ENCODE measurements at places on chromosomes 2 and 18.

DNA sequence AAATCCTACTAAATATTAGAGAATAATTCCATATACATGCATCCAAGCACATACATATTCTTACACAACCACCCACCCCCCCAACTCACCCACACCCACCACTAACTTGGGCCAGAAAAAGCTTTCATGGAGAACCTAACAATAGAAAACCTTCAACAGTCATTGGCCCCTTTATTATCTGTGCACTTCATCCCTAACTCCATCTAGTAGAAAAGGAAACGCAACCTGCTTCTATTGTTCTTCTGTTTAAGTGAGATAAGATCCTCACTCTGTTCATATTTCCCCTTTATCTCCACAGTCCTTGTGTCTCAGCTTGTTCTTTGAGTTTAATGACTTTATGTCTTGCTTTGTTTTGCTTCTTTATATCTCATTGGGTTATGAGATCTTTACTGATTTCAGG, 1740.2 kb upstream of the CELF4 start:
- no peak for DNase-seq

- DNase-seq: no peak
Observed at GRCh38 chr18:36389027-36389426, 91.5 kb downstream of the FHOD3 start.

DNA sequence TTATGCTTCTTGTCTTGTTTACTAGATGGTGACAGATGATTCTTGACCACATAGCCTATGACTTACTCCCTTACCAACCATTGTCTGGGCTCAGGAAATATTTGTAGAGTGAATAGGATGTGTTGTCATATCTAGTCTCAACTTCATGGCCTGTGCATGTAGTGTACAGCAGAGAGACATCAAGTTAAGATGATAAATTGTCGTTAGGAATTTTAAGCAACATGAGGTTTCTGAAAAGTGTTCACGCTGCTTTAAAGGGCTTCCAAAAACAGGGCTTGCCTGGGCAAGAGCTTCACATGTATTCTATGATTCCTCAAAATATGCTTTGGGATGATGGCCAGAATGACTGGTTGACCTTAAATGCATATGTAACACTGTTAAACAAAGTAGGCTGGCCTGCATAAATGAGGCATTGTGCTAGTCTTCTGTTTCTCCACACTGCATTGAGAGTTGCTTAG, 424.0 kb downstream of the RND3 start:
- DNase-seq: no peak

- no peak for DNase-seq
Observed at GRCh38 chr2:60215386-60215901, 338.0 kb downstream of the BCL11A start.

DNA sequence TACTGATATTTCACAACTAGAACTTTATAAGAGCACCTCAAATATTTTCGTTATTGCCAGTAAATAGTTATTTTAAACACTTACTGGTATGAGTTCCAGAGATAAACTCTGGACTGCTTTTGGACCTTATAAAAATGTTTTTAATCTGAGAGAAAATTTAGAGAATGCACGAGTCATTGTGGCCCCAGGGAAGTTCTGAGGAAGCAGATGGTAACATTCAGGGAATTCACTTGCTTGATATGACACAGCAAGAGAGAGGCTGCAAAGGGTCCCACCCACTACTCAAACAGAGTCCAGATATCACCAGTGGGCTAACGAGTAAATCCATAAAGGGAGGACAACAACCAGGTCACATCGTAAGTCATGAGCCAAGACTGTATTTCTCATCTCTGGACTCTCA, 526.8 kb downstream of the TDRD15 start:
- no peak for DNase-seq

DNA sequence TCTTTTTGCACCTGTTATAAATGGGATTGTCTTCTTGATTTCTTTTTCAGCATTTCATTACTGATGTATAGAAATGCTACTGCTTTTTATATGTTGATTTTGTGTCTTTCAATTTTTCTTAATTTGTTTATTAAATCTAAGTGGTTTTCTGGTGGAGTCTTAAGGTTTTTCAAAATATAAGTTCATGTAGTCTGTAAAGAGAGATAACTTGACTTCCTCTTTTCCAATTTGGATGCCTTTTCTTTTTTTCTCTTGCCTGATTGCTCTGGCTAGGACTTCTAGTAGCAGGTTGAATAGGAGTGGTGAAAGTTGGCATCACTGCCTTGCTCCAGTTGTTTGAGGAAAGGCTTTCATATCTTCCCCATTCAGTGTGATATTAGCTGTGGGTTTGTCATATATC, 28.6 kb upstream of the GALNT5 start:
- no peak for DNase-seq

DNA sequence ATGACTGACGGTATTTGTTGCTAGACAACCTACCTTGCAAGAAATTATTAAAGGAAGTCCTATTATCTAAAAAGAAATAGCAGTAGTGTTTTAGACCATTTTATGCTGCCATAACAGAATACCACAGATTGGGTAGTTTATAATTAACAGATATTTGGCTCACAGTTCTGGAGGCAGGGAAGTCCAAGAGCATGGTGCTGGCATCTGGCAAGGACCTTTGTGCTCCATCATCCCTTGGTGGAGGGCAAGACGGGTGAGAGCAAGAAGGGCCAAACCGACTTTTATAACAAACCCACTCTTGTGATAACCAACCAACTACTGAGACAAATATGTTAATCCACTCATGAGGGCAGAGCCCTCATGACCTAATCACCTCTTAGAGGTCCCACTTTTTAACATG, 91.2 kb downstream of the DYNC1I2 start:
- DNase-seq: no peak

- no peak for DNase-seq
Observed at GRCh38 chr18:52391810-52392559, 52.0 kb downstream of the DCC start.

DNA sequence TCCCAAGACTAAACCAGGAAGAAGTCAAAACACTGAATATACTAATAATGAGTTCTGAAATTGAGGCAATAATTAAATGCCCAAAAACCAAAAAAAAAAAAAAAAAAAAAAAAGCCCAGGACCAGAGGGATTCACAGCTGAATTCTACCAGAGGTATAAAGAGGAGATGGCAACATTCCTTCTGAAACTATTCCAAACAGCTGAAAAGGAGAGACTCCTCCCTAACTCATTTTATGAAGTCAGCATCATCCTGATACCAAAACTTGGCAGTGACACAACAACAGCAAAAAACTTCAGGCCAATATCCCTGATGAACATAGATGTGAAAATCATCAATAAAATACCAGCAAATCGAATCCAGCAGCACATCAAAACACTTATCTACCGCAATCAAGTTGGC, 108.5 kb upstream of the COL3A1 start:
- no peak for DNase-seq

GRCh38 chr2:126244937-126245336, 411.0 kb upstream of the GYPC start:
- no peak for DNase-seq

DNA sequence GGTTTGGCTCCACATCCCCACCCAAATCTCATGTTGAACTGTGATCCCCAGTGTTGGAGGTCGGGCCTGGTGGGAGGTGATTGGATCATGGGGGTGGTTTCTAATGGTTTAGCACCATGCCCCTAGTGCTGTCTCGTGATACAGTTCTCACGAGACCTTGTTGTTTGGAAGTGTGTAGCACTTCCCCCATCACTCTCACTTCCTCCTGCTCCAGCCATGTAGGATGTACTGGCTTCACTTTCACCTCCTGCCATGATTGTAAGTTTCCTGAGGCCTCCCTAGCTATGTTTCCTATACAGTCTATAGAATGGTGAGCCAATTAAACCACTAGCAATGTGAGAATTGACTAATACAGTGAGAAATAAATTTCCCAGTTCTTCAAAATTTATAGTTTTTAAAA, 325.9 kb downstream of the FSIP2 start:
- DNase-seq: no peak

- no peak for DNase-seq
Observed at GRCh38 chr2:230161184-230161583, 58.6 kb downstream of the SP110 start.

GRCh38 chr2:46763861-46764260, 151.7 kb downstream of the MCFD2 start:
- no peak for DNase-seq

DNA sequence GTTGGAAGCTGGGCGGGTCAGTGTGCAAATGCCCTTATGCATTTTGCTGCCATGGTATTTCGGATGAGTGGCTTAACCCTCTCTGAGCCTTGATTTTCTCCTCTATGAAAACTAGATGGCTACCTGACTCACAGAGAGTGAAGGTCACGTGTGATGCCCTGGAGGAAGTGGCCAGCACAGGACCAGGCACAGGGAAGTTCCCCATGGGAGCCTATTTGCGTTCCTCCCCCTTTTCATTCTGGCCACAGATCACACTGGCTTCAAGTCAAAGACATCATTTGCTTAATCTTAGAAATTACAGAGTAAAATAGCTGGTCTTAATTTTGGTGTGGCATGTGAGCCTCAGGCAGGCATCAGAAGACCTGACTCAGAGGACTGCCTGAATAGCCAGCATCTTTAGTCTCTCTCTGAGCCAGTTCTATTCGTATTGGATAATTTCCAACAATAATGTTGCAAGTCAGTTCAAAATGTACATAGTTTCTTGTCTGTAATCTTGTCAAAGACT, 57.6 kb upstream of the CD302 start:
- no peak for DNase-seq

Data from cortex of kidney (tissue), 1 donor.